Activated T-cell treated with anti-CD3 and anti-CD28 coated beads, Interleukin-2, amount 50 U/mL, for 72 hours (primary cell): ENCODE measurements at places on chromosomes 16 and 17.

DNA sequence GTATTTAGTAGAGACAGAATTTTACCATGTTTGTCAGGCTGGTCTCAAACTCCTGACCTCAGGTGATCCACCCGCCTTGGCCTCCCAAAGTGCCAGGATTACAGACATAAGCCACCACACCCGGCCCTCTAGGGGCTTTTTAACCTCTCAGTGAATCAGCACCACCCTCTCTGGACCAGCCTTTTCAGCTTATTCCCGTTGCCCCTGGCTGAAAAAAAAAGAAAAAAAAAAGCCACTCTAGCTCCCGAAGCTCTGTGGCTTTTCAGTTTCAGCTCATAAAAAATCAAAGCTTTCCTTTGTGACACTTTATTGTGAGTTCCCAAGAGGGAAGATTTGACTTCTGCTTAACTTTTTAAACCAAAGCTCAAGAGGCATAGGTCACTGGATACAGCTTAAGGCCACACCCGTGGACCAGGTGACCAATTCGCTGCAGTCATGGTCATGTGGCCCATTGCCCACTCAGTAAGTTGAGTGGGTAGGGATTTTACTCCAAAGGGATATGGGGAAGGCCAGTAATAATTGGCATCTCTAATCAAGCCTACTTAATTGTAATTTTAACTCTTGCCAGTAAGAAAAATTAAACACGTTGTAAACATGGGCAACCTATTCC, 46.6 kb upstream of the MED13 start:
- no peak for DNase-seq

GRCh38 chr16:27332105-27332504, 18.3 kb downstream of the IL4R start:
- no peak for DNase-seq

DNA sequence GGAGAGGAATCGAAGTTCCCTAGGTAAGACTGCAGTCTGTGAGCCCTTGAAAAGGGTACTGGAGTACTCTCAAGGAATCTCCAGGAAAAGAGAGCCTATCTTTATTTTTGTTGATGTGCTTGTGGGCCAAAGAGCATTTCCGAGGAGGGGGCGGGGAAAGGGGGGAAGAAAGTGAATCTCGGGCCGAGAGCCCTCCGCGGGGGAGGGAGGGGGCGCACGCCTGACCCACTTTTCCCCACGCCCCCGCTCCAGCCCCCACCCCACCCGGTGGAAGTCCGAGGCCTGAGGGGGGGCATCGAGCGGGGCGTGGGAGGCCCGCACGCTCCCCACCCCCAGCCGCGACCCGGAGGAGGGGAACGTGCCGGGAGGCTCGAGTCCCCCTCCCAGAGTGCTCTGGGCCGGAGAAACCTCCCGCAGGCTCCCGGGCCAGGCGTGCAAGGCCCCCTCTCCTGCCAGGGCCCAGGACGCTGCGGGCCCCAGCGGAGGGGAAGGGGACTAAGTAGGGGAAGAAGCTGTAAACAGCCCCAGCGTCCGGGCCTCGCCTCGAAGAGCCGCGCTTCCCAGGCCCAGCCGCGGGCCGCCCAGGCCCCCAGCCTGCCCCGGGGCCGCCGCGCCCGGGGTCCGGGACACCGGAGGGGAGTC, 444 bp downstream of the HELZ start:
- no peak for DNase-seq

DNA sequence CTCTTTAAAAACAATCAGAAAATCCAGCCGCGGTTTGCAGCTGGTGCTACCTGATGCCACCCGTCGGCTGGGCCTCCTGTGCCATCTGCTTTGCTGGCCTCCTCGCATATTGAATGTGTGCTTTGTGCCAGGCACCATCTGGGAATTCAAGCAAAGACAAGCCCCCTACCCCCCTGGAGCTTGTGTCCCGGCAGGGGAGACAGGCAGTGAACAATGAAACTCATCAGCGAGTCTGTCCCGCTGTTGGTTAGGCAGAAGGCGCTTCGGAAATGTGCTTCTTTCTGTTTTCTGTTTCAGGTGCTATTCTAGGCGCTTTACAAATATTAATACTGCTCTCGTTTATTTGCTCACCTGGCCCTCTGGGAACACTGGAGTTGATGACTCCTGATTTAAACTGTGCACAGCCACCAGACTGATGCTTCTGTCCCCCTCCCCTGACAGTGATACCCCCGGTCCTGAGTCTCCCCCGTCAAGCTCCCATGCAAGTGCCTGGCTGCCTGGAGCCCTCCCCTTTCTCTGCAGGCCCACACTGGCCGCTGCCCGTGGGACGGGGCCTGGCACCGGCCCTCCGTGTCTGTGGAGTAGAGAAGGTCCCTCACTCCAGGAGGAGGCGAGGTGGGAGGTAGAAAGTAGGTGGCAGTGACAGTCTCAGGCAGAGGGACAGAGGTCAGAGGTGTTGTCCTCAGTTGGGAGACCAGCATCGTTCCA, 126.1 kb upstream of the PLCG2 start:
- no peak for DNase-seq

GRCh38 chr16:80277182-80277581, 263.6 kb upstream of the DYNLRB2 start:
- no peak for DNase-seq

- no peak for DNase-seq
Observed at GRCh38 chr16:50664270-50664669, 16.8 kb downstream of the SNX20 start.

- DNase-seq = no peak
Observed at GRCh38 chr16:30376461-30376902, 1.9 kb downstream of the MYL11 start.

- DNase-seq = no peak
Observed at GRCh38 chr16:259226-259625, 16.5 kb downstream of the RGS11 start.

DNA sequence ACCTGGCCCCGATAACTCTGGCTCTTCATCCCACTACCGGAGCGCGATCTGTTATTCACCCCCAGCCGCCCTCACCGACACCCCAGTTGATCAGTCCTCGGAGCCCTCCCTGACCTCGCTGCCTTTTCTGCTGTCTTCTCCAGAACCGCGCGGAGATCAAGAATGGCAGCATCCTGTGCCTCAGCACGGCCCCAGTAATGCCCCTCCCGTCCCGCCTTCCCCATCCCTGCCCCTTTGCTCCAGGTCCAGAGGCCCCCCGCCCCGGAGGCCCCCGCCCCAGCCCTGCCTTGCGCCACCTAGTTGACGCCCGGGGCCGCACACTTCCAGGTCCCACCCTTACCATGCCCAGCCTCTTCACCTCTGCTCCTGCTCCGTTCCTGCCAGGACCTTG, 872 bp downstream of the ELMO3 start:
- DNase-seq = no peak

DNA sequence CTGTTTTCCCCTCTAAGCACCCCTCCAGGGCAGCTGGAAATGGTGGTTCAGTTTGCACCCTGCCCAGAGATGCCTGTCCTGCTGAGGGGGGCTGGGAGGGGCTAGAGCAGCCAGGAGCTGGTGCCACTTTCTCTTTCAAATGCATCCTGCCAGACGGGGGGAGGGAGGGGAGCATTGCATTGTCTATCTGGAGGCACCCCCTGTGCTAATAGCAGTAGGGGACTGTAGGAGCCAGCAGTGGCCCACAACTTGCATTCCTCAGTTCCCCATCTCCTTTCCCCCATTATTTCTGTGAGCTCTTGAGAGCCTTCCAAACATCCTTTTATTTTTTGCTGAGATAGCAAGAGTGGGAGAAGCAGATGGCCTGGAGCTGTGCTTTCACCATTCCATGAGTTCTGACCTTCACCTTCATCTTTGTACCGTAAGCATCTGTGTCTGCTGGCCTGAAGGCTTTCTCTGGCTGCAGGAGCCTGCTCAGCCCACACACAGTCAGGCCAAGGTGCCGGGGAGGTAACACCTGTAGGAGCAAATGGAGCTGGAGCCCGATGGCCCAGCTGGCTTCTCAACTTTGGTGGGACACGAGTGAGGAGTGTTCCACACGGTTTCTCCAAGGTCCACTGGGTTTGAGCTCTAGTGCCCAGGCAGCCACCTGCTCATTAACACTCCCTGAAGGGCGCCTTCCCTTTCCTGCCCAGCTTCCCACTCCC, 5.2 kb downstream of the WFDC1 start:
- no peak for DNase-seq

- peak; percentile 32 for DNase-seq
Observed at GRCh38 chr17:16407911-16408588, 7.3 kb upstream of the TRPV2 start.

DNA sequence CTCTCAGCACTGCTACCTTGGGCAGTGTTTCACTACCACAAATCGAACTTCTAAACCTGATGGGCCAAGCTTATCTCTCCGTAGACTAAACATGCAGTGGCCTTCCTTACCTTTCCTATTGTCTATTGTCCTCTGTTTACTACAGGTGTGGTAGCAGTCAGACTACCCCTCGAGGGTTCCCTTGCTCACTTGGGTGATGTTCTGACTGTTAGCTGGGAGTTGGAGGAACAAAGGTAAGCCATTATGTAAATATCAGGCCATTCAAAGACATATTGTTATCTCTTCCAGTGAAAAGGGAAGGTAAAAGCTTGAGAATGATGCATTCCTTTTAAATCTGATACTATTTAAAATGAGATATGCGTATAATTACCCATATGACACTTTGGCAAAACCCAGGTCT, 828.3 kb upstream of the EEF2KMT start:
- DNase-seq = no peak

DNA sequence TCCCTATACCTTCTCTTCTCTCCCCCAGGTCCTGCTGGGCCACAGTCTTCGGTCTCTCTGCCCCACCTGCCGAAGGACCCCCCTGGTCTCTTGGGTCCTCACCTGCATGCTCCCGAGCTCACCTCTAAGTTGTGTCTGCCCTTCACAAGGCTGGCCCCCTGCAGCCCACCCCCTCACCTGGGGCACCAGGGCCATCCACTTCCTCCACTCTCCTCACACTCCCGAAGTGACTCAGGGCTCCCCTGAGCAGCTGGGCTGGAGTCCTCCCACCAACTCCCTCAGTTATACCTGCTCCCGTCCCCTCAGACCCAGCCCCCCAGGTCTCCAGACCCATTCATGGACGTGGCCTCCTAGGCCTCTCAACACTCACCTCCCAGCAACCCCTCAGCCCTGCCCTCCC, 822.0 kb downstream of the KCNJ18 start:
- no peak for DNase-seq

- DNase-seq = no peak
Observed at GRCh38 chr16:81891736-81892364, 112.8 kb downstream of the PLCG2 start.

DNA sequence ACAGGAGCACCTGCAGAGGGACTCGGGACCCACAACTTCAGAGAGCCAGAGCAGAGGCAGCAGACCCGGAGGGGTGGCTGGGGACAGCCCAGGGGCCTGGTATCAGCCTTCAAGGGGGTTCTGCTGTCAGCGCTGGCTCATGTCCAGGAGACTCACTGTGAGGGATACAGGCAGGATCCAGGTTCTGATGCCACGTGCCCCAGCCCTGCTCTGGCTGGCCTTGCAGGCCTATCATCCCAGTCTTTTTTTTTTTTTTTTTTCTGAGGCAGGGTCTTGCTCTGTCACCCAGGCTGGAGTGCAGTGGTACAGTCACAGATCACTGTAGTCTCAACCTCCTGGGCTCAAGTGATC, 9.0 kb upstream of the MTSS2 start:
- no peak for DNase-seq
